Thymus (tissue), 14 donors: ENCODE measurements at places on chromosomes 12 and 14.
A peak's percentile ranks its signal among the peaks of the same experiment; 100 is the strongest.

GRCh38 chr14:49970474-49971147, 77.7 kb downstream of the ARF6 start:
- peaks cover 29% of the 10 kb centered on the region for H3K4me1 ChIP-seq
- no peak for DNase-seq
- no peaks in the 10 kb centered on the region for H3K36me3 ChIP-seq
- H3K27me3 ChIP-seq: no peaks in the 10 kb centered on the region
- no peak overlapping the region for H3K4me3 ChIP-seq

DNA sequence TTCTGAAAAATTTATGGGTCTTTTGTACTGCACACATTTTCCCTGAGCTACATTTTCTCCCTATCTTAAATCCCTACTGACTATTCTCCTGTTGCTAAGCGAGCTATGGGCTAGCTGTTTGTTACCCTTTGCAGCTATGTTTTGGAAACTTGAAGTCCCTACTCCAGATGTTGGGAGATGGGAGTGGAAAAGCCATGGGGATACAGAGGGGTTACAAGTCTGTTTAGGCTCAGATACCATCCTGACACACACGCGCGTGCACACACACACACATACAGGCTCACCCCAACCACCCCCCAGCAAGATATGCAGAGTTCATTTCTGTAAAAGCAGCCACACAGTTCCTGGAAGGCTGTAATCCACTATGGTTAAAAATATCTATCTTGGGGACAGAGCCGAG, 15.8 kb downstream of the ATP5MC2 start:
- H3K36me3 ChIP-seq: peaks cover 10% of the 10 kb centered on the region
- H3K4me3 ChIP-seq: no peak overlapping the region
- no peaks in the 10 kb centered on the region for H3K4me1 ChIP-seq

DNA sequence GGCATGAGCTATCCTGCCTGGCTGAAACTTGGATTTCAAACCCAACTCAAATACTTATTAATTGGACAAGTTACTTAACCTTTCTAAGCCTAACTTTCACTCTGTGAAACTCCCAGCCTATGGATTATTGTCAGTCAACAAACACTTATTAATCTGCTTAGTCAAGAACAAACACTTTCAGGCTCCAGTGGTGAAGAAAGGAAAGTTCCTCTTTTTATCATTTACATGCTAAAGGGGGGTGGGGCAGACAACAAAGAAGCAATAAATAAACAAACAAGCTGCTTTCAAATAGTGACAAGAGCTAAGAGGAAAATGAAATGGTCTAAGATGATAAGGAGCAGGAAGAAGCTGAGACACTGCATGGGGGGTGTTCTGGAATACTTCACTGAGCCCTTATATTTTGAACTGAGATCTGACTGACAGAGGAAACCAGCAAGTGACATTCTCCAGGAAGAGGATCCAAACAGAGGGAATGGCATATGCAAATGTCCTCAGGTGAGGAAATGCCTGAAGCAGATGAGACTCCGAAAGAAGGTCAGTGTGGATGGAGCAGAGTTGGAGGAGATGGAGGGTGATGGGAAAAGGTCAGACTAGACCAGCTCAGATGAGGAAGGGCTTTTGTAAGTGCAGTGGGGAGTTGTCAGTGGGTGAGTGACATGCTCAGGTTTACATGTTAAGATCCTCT, 259.6 kb downstream of the ITPR2 start:
- H3K27ac ChIP-seq: no peak overlapping the region
- no peak overlapping the region for H3K4me3 ChIP-seq
- H3K36me3 ChIP-seq: peaks cover 57% of the 10 kb centered on the region

GRCh38 chr14:32050878-32051277, 26.2 kb upstream of the ARHGAP5 start:
- no peak overlapping the region for H3K27ac ChIP-seq
- H3K4me3 ChIP-seq: no peak overlapping the region
- DNase-seq: no peak
- no peaks in the 10 kb centered on the region for H3K36me3 ChIP-seq
- H3K4me1 ChIP-seq: no peaks in the 10 kb centered on the region

DNA sequence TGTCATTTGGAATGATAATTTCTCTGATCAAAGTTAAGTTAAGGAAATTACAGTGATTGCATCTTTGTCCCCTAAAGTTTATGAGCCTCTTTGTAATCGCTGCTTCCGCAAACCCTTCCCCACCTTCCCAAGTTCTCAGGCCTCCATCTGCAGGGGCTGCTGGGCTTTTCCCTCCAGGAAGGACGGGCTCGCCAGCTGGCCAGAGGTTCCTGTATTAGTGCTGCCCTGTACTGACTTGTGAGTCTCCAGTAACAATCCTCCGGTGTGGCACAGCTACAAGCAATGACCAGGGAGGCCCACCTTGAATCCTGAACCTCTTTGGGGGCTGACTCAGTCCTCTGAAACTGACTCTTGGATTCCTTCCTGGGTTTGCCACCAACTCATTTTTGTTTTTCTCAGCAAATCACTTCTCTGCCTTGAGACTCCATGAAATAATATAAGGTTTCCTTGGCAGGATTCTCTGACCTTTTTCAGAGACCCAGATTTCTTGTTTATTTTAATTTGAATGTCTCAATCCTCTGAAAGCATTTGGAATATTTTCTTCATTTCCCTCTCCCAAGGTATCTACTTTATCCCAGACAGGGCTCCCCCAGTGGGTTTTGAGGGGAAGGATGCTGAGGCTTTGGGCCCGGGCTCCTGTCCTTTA, 398.6 kb downstream of the ZFP36L1 start:
- DNase-seq: no peak
- H3K36me3 ChIP-seq: no peaks in the 10 kb centered on the region
- H3K27ac ChIP-seq: peak overlapping the region; percentile 56
- H3K4me1 ChIP-seq: peaks cover 31% of the 10 kb centered on the region

DNA sequence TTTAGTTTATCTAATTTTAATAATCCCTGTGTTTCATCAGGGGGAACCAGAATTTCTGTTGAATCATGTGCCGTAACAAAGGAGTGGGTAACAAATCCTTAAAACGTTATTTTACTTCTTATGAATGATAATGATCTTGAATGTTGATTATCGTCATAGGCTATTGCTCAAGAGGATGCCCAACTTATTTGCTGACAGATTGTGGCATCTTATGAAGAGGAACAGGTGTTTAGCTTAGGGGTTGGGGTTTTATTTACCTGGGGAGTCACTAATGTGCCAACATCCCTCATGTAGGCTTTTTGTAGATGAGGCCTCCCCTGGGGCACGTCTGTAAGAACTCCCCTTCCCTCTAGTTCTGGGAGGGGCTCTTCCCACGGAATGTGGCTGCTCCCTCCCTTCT, 32.4 kb upstream of the TMX1 start:
- H3K27me3 ChIP-seq: no peaks in the 10 kb centered on the region
- DNase-seq: no peak
- H3K36me3 ChIP-seq: no peaks in the 10 kb centered on the region
- peaks cover 3% of the 10 kb centered on the region for H3K4me1 ChIP-seq

GRCh38 chr14:93219103-93219726, 12.2 kb downstream of the UBR7 start:
- peak; percentile 64 for DNase-seq
- no peak overlapping the region for H3K4me3 ChIP-seq
- H3K36me3 ChIP-seq: peaks cover 60% of the 10 kb centered on the region

- peak overlapping the region; percentile 64 for H3K4me3 ChIP-seq
- DNase-seq: no peak
- H3K27me3 ChIP-seq: no peaks in the 10 kb centered on the region
- peak overlapping the region; percentile 68 for H3K27ac ChIP-seq
- peaks cover 97% of the 10 kb centered on the region for H3K4me1 ChIP-seq
- peaks cover 78% of the 10 kb centered on the region for H3K36me3 ChIP-seq
Measured at GRCh38 chr12:123071099-123071800, 79.6 kb downstream of the PITPNM2 start.

- no peak overlapping the region for H3K4me3 ChIP-seq
- H3K36me3 ChIP-seq: no peaks in the 10 kb centered on the region
- no peak overlapping the region for H3K27ac ChIP-seq
- DNase-seq: no peak
- no peaks in the 10 kb centered on the region for H3K27me3 ChIP-seq
Measured at GRCh38 chr14:64768401-64769095, 64.3 kb downstream of the PLEKHG3 start.

DNA sequence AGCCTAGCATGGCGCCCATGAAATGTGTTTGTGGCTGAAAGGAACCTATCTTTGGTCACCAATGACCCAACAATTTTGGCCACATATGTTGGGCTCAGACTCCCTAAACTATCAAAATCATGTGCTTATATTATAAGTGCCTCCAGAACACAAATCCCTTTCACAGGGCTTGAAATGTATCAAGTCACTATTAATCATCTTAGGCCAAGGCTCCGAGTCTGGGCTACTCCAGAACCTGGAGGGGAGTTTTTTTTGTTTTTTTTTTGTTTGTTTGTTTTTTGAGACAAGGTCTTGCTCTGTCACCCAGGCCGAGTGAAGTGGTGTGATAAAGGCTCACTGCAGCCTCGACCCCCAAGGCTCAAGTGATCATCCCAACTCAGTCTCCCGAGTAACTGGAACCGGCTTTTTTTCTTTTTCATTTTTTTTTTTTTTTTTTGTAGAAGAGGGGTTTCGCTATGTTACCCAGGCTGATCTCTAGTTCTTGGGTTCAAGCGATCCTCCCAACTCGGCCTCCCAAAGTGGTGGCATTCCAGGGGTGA, 989 bp upstream of the DRAM1 start:
- H3K4me1 ChIP-seq: peaks cover 9% of the 10 kb centered on the region
- H3K4me3 ChIP-seq: peak overlapping the region; percentile 68
- no peaks in the 10 kb centered on the region for H3K36me3 ChIP-seq

- H3K4me1 ChIP-seq: peaks cover 15% of the 10 kb centered on the region
- peak overlapping the region; percentile 64 for H3K4me3 ChIP-seq
- H3K27ac ChIP-seq: peak overlapping the region; percentile 82
- no peak for DNase-seq
- H3K27me3 ChIP-seq: no peaks in the 10 kb centered on the region
Measured at GRCh38 chr14:89955022-89955744, 544 bp upstream of the TDP1 start.

- peaks cover 16% of the 10 kb centered on the region for H3K4me1 ChIP-seq
- peak overlapping the region; percentile 50 for H3K4me3 ChIP-seq
- no peaks in the 10 kb centered on the region for H3K27me3 ChIP-seq
- H3K27ac ChIP-seq: no peak overlapping the region
- no peaks in the 10 kb centered on the region for H3K36me3 ChIP-seq
Measured at GRCh38 chr12:52690351-52691075, 10.3 kb upstream of the KRT1 start.

DNA sequence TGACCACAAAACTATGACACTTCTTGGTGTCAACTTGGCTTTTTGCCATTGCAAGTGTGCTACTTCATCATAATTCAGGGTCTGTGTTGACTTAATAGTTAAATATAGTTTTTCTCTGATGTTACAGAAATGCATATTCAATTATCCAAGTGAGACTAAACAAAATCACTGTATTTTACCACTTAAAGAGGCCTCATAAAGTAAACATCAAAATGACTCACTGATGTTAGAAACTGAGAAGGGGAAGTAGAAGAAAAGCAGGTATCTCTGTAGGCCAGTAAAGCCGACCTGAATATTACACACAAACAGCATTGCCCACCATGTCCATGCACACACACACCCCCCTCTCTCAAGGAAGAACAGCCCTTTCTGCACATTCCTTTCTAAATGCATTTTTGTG, 55.4 kb downstream of the RPAP3 start:
- H3K27ac ChIP-seq: no peak overlapping the region
- no peaks in the 10 kb centered on the region for H3K4me1 ChIP-seq
- no peaks in the 10 kb centered on the region for H3K27me3 ChIP-seq
- H3K4me3 ChIP-seq: no peak overlapping the region

- no peaks in the 10 kb centered on the region for H3K4me1 ChIP-seq
- no peak for DNase-seq
- no peak within 1 kb of the TSS for H3K4me3 ChIP-seq
- no peaks in the 10 kb centered on the region for H3K36me3 ChIP-seq
- peaks cover 98% of the 10 kb centered on the region for H3K27me3 ChIP-seq
Measured at GRCh38 chr12:113471619-113472171, at the start of gene LHX5. Gene LHX5 (minus strand): TSS chr12:113471871. CDS start chr12:113471498, 373 bp downstream.

DNA sequence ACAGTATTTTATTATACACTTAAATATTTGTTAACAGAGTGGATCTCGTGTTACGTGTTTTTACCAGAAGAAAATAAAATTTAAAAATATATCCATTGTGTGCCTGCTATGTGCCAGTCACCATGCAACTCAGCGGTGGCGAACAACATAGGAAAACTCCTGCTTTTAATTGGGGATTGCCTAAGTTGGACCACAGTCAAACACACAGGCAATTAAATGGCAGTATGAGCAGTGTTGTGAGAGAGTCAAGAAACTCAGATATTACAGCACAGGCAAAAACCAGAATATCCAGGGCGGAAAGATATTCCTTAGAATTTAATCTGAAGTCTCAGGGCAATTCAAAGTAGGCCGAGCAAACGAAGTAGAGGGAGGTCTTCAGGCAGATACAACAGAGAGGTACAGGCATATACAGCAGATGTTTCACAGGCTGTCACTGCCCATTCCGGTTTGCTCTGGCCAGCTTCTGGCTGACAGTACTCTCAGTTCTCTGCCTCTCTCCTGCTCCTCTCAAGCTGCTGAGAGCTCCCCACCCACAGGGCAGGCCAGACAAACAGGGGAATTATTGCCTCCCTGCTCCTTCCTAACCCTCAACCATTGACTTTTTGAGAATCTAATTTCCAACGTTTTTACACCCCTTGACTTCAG, 540.2 kb upstream of the TMEM132C start:
- DNase-seq: no peak
- H3K27ac ChIP-seq: no peak overlapping the region
- no peaks in the 10 kb centered on the region for H3K36me3 ChIP-seq
- H3K4me1 ChIP-seq: no peaks in the 10 kb centered on the region

DNA sequence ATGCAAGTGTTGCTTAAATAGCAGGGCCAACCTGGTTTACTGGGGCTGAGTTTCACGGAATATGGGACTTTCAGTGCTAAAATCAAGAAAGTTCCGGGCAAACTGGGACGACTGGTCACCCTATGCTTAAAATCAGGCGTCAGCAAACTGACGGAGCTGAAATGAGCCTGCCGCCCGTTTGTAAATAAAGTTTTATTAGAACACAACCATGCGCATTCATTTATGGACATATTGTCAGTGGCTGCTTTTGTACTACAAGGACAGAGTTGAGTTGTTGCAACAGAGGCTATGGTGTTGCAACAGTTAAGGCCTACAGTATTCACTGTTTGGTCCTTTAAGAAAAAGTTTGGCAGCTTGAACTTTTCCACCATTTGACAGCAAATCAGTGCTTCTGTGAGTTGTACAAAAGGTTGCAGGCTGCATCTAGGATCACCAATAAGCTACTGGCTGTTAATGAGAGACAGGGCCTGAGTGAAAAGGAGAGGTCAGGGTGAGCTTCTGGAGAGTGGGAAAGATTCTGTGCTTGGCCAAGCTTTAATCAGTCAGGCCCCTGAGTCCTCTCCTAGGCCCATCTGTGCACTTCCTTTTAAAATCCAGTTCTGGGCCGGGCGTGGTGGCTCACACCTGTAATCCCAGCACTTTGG, 13.3 kb downstream of the SELPLG start:
- H3K27ac ChIP-seq: no peak overlapping the region
- no peak for DNase-seq

DNA sequence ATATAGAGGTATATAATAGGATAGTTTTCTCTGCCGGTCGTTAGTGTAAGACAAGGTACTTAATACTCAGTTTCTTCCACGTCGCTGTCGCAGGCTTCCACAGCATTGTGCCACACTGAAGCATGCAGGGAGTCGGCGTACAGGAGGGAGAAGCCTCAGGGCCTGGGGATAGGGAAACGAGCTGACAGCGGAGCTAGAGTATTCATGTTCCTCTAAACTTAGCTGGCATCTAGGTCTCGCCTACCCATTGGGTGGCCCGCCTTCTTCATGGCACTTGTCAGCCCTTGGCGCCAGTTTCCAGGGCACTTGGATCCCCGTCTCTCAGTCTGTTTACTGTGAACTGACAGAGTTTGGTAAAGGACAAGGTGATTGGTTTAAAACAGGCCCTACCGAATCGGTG, 73.6 kb downstream of the GNS start:
- no peak overlapping the region for H3K4me3 ChIP-seq
- H3K36me3 ChIP-seq: no peaks in the 10 kb centered on the region
- peaks cover 25% of the 10 kb centered on the region for H3K4me1 ChIP-seq
- DNase-seq: no peak
